Activated CD4-positive, alpha-beta T cell treated with anti-CD3 and anti-CD28 coated beads, Interleukin-2, amount 50 U/mL, for 4 hours (primary cell): ENCODE measurements at places on chromosomes 3 and 15.

- DNase-seq, result no peak
Measured at GRCh38 chr15:77557144-77557543, 75.6 kb downstream of the LINGO1 start.

GRCh38 chr3:71288269-71288930, 295.1 kb downstream of the FOXP1 start:
- DNase-seq, result no peak

DNA sequence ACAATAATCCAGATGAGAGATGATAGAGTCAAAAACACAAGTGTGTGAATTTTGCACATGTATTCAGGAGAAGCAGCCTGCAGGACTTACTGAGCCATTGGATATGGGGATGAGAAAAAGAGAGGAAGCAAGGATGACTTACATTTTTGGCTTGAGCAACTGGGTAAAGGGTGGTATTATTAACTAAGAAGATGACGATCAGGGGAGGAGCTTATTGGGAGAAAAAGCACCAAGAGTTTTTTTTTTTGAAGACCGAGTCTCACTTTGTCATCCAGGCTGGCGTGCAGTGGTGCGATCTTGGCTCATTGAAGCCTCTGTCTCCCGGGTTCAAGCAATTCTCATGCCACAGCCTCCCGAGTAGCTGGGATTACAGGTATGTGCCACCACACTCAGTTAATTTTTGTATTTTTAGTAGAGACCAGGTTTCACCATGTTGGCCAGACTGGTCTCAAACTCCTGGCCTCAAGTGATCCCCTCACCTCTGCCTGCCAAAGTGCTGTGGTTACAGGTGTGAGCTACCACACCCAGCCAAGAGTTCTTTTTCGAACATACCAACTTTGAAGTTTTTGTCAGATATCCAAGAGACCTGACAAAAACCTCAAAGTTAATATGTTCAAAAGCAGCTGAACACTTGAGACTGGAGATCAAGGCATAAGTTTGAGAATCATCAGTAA, 14.8 kb upstream of the SH3BP5 start:
- no peak for DNase-seq

DNA sequence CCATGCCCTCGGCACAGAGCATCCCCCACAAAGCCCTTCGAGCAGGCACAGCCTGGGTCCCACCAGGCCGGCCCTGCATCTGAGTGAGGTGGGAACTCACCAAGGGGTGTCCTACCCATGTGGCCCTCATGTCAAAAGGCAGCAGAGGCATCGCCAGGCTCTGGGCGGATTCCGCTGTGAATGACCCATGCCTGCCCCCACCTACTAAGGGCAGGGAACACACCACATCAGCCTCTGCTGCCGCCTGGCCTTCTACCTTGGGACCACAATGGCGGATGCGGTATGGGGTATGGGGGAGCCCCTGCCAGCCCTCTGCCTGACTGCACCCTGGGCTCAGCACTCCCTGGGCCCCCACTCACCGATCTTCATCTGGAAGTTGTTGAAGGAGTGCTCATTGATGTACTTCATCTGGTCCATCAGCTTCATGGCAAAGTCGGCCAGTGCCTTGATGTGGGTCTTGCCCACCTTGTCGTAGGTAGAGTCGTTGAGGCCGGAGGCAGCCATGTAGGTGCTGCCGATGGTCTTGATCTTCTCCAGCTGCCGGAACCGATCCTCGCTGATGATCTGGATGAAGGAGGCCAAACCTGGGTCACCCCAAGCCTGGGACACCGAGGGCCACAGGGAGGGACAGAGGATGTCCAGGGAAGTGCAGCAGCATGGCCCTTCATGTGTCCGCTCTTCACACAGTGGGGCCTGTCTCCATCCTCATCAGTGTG, 87.8 kb downstream of the SEC22A start:
- no peak for DNase-seq

DNA sequence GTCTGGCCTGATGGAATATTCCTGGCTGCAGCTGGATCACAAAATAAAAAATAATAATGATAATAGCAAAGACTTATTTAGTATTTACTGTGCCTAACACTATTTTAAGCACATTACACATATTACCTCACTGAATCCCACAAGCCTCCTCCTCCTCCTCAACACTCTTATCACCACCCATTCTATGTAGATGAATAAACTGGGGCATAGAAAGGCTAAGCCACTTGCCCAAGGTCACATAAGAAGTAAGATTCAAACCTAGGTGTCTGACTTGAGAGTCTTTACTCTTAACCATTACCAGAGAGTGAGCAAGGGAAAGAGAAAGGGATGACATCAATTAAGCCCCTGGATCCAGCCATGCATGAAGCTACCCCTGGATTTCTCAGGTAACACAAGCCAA, 493.1 kb downstream of the SHQ1 start:
- DNase-seq, result no peak

DNA sequence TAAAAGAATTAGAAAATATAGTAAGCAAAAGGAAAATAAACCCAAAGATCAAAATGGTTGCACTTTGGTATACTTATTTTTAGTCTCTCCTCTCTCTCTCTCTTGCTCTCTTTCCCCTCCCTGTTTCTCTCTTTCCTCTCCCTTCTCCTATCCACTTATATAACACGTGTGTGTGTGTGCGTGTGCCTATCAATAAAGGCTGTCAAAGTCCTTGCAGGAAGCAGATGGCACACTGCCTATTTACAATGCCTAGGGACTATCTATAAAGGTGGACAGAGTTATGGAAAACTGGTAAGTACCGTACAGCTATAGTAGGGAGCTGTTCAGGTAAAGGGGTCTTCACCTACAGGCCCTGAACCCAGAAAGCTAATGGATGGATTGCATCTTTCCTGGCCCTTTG, 161.6 kb downstream of the SQOR start:
- DNase-seq, result no peak

- no peak for DNase-seq
Measured at GRCh38 chr3:162512488-162512887, 1015.9 kb downstream of the OTOL1 start.

GRCh38 chr3:149010504-149010951, 19.2 kb downstream of the GYG1 start:
- no peak for DNase-seq

DNA sequence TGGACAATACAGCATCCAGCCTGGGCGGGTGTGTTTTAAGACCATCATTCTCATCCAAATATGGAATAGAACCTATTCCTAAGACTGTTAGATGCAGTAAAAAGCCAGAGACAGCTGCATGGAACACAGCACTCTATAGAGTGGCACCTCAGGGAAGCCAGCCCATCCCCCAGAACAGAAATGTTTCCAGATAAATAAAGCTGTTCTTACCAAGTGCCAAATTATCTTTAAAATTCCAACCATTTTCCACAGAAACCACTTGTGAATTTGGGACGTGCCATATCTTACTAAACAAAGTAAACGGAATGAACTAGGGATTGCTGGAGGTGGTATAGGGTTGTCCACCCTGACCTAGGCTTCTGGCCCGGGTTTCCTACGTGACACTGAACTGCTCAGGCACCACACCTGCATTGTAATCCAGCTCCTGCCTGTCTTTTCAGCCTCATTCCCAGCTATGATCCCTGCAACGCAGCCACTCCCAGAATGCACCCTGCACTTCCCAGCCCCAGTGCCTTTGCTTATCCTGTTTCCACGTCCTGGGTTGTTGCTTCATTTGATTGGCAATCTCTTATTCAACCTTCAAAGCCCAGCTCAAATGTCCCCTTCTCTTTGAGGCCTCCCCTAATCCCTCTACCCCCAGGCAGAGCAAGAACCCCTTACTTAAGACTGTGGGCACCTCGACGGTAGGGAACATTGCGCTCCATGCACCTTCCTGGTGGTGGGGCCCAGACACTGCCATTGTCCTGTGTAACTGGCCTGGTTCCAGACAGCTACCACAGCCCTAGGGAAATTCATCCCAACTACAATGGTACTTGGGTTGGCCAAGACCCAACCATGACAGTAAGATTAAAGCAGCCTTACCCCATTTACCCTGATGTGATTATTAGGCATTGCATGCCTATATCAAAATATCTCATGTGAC, 100.2 kb downstream of the IQSEC1 start:
- no peak for DNase-seq

- no peak for DNase-seq
Measured at GRCh38 chr3:103813955-103814354, 1379.1 kb downstream of the ZPLD1 start.

GRCh38 chr3:194475978-194476377, 10.8 kb downstream of the ATP13A3 start:
- DNase-seq, result no peak

GRCh38 chr3:18144571-18144970, 280.6 kb downstream of the SATB1 start:
- no peak for DNase-seq

- no peak for DNase-seq
Measured at GRCh38 chr15:58665672-58666071, 83.8 kb downstream of the ADAM10 start.

GRCh38 chr3:157300094-157300493, 136.6 kb upstream of the PTX3 start:
- no peak for DNase-seq

GRCh38 chr15:94001255-94001801, 230.0 kb upstream of the MCTP2 start:
- no peak for DNase-seq

DNA sequence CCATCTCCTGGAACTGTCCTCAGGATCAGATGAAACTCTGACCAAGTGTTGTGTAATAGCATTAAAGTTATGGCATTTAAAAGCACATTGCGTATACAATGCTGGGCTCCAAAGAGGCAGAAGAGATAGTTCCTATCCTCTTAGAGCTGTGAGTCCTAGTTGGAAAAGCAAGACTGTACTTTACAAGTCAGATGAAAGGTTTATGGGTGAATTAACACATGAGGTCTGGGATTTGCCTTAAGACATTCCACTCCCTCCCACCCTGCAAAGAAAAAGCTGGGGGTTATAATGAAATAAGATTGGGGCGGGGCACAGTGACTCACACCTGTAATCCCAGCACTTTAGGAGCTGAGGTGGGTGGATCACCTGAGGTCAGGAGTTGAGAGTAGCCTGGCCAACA, 35.6 kb downstream of the SNAPC5 start:
- no peak for DNase-seq

GRCh38 chr3:36945333-36945980, 603 bp upstream of the TRANK1 start:
- DNase-seq, result no peak

GRCh38 chr3:81931265-81932251, 170.1 kb upstream of the GBE1 start:
- DNase-seq, result no peak

- DNase-seq, result no peak
Measured at GRCh38 chr15:69120732-69121131, 39.7 kb upstream of the GLCE start.
